ENCODE measurements at places on chromosomes 16 and 17.

GRCh38 chr16:56278196-56278855 is 87.0 kb downstream of the GNAO1 start:
- no peak for DNase-seq

DNA sequence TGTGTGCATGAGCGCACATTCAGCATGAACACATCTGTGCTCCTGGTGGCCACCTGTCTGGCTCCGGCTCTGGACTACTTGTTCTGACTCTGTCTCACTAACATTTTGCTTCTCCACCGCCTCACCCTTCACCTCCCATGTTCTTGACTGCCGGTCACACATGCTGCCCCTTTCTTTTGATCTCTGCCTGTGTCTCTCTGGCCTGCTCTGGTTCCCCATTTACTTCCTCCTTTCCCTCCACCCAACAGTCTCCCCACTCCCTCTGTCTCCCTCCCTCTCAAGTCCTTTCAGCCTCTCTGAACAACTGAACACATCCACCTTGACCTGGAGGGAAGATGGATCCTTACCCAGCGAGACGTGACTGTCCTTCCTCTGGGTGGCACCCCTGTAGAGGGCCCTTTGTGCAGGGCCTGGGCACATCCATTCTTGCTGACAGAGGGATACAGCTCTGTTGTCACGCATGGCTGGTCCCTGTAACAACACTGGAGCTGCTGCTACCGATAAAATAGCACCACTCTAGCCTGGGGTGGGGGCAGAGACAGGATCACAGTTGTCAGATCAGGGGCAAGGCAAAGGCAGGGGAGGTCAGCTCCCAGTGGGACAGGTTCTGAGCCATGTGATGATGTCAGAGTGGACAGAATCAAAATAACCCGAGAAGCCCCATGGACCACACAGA is 11.0 kb downstream of the ZSCAN32 start:
- DNase-seq: no peak

GRCh38 chr17:81508639-81509206 is 3.9 kb downstream of the ACTG1 start:
- no peak for DNase-seq

- no peak for DNase-seq
Observed at GRCh38 chr17:14772776-14773175, 471.9 kb downstream of the HS3ST3B1 start.

DNA sequence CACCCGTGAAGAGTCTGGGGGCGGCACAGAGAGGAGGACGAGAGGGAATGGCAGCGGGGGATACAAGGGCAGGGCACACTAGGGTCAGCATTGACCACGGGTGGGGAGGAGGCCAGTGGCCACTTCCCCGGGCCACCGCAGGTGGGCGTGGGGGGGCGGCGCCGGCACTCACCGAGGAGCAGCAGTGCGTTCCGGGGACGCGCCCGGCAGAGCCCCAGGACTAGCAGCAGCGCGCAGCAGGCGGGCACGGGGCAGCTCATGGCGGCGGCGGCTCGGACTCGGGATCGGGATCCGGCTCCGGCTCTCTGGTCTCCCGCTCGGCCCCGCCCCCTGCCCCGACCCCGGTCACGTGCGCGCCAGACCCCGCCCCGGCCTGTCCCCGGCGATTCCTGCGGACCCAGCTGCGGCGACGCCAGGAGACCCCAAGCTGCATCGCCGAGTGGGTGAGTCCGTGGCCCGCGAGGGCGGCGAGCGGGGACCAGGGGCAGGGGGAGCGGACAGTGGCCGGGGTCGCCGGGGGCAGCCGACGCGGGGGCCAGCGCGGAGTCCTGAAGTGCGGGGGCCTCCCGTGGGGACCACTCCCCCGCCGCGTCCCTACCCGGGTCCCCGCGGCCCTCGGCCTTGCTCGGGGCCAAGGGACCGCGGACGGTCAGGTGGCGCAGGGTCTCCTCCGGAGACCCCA is at the start of the genes SGSH and SLC26A11:
Gene SGSH (minus strand): TSS at position 280 of the 682 bp plus-strand sequence. CDS start 20 bp downstream, at position 260.
Gene SLC26A11 (plus strand): TSS at position 374 of the 682 bp plus-strand sequence. CDS start 1,134 bp downstream, outside the sequence.
- peak; percentile 81 for DNase-seq

Measured in hypothalamus (tissue), 51 donors.